SJSA1 (cell line): ENCODE measurements at places on chromosomes 6 and 20. TPM values are rescaled to one million over a fixed set of nuclear protein-coding genes. Genes with fewer than 3 reads are reported as not detected.

DNA sequence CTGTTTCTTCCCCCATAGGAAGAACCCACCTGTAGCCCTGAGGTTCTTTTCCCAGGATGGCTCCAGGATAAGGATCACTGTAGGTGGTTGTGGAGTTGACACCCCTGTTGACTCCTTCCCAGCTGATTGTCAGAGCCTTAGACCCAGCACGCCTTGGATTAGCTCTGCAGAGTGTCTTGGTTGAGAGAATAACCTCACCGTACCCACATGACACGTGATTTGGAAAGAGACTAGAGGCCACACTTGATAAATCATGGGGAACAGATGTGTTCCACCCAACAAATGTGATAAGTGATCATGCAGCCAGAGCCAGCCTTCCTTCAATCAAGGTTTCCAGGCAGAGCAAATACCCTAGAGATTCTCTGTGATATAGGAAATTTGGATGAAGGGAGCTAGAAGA, 12.2 kb downstream of the BTN3A1 start:
- DNase-seq: no peak
- no peak overlapping the region for H3K4me3 ChIP-seq
- peaks cover 7% of the 10 kb centered on the region for H3K36me3 ChIP-seq
- H3K27me3 ChIP-seq: no peaks in the 10 kb centered on the region

DNA sequence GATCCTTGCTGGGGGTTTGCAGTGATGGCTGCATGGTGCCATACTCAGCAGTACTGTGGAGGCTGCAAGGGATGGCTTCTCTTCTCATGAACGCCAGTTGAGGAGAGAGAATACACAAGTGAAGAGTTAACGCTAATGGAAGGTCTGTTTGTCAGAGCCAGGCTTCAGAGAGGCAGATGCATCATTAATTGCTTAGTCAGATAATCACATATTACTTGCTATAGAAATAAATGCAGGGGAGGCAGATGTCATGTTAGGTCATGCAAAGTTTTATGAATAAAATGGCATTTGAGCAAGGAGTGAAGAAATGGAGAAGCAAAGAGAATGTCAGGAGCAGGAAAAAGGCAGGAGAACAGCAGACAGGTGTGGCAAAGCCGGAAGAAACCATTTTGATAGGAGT, 51.2 kb downstream of the CDS2 start:
- peaks cover 45% of the 10 kb centered on the region for H3K36me3 ChIP-seq
- H3K27me3 ChIP-seq: no peaks in the 10 kb centered on the region
- DNase-seq: no peak

- no peak overlapping the region for H3K27ac ChIP-seq
- no peaks in the 10 kb centered on the region for H3K27me3 ChIP-seq
- H3K36me3 ChIP-seq: peaks cover 36% of the 10 kb centered on the region
- no peak for DNase-seq
- H3K4me3 ChIP-seq: no peak overlapping the region
- peaks cover 31% of the 10 kb centered on the region for H3K4me1 ChIP-seq
Measured at GRCh38 chr6:158047127-158047518, 65.5 kb downstream of the SYNJ2 start.

Gene TRIM10
- not detected in 2 replicates for total RNA-seq

DNA sequence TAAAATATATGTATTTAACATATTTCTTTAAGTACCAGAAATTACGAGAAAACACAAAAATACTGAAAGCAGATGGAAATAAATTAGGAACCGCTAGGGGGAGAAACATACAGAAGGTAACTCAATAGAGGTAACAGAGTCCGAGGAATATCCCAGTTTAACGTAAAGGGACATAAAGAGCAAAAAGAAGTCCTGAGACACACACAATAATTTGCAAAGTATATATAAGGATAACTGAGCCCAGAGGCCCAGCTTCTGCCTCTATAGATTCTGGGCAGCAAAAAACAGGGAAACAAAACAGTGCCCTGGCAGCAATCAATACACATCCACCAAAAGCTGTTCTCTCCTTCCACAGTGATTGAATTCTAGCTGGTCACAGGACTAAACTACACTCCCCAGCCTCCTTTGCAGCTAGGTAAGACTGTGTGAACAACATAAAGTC, 15.1 kb downstream of the TBC1D32 start:
- no peak overlapping the region for H3K4me3 ChIP-seq
- H3K27me3 ChIP-seq: no peaks in the 10 kb centered on the region
- no peaks in the 10 kb centered on the region for H3K4me1 ChIP-seq
- no peaks in the 10 kb centered on the region for H3K36me3 ChIP-seq
- DNase-seq: no peak

- H3K36me3 ChIP-seq: no peaks in the 10 kb centered on the region
- DNase-seq: no peak
- H3K27ac ChIP-seq: no peak overlapping the region
Measured at GRCh38 chr6:16949716-16950115, 152.1 kb upstream of the STMND1 start.

- H3K4me3 ChIP-seq: no peak overlapping the region
- no peaks in the 10 kb centered on the region for H3K4me1 ChIP-seq
- no peaks in the 10 kb centered on the region for H3K36me3 ChIP-seq
- no peaks in the 10 kb centered on the region for H3K27me3 ChIP-seq
- DNase-seq: no peak
- H3K27ac ChIP-seq: no peak overlapping the region
Measured at GRCh38 chr6:3039384-3039783, 28.9 kb upstream of the RIPK1 start.

GRCh38 chr6:127249621-127250020, 17.0 kb upstream of the RNF146 start:
- no peak for DNase-seq
- H3K27me3 ChIP-seq: no peaks in the 10 kb centered on the region
- no peak overlapping the region for H3K4me3 ChIP-seq
- no peaks in the 10 kb centered on the region for H3K4me1 ChIP-seq

- H3K27ac ChIP-seq: no peak overlapping the region
- H3K4me1 ChIP-seq: peaks cover 14% of the 10 kb centered on the region
- peaks cover 46% of the 10 kb centered on the region for H3K27me3 ChIP-seq
- H3K36me3 ChIP-seq: no peaks in the 10 kb centered on the region
- H3K4me3 ChIP-seq: no peak overlapping the region
Measured at GRCh38 chr6:34149452-34149810, 3.5 kb upstream of the GRM4 start.

DNA sequence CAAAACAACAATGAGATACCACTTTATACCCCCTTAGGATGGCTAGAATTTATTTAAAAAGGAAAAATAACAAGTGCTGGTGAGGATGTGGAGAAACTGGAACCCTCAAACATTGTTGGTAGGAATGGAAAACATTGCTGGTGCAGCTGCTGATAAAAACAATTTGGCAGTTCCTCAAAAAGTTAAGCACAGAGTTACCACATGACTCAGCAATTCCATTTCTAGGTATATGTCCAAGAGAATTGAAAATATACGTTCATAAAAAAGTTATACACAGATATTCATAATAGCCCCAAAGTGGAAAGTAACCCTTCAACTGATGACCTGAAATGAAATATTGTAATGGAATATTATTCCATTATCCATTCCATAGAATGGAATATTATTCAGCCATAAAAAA, 55.0 kb downstream of the CD83 start:
- H3K4me3 ChIP-seq: no peak overlapping the region
- no peaks in the 10 kb centered on the region for H3K36me3 ChIP-seq
- H3K27ac ChIP-seq: no peak overlapping the region
- no peak for DNase-seq

Gene SH3BGRL2
- 4.7 and 6.8 TPM in 2 replicates for total RNA-seq

Gene CAGE1
- 0.08 TPM in 1 of 2 replicates, not detected in the other for total RNA-seq

GRCh38 chr6:49082611-49083010, 380.4 kb downstream of the MMUT start:
- H3K4me3 ChIP-seq: no peak overlapping the region
- H3K36me3 ChIP-seq: no peaks in the 10 kb centered on the region
- no peak for DNase-seq
- H3K27me3 ChIP-seq: no peaks in the 10 kb centered on the region
- no peak overlapping the region for H3K27ac ChIP-seq

Gene GPX5
- total RNA-seq: not detected in 2 replicates

GRCh38 chr20:20690676-20691476, 21.6 kb downstream of the RALGAPA2 start:
- no peaks in the 10 kb centered on the region for H3K36me3 ChIP-seq
- no peak overlapping the region for H3K27ac ChIP-seq
- no peak overlapping the region for H3K4me3 ChIP-seq
- no peak for DNase-seq
- H3K27me3 ChIP-seq: no peaks in the 10 kb centered on the region

DNA sequence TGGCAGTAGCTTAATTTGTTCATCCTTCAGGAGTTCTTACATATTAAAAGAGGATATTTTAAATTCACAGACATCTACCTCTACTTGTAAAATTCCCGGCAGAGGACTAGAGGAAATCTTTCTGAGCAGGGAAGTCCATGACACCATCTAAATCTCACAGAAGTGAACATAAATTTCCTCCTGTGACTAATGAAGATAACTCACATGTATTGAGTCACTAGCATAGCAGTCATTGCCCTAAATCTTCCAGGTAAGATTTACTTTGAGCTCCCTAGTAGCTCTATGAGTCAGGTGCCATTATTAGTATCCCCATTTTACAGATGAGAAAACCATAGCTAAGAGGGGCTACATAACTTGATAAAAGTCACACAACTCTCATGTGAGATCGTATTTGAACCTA, 1058.6 kb upstream of the FLRT3 start:
- DNase-seq: no peak
- no peaks in the 10 kb centered on the region for H3K4me1 ChIP-seq
- H3K36me3 ChIP-seq: no peaks in the 10 kb centered on the region
- H3K27ac ChIP-seq: no peak overlapping the region
